ENCODE measurements at places on chromosomes 3 and 15.

- peak; percentile 75 for DNase-seq
Observed at GRCh38 chr15:43440721-43441281, 52.2 kb downstream of the TP53BP1 start.

DNA sequence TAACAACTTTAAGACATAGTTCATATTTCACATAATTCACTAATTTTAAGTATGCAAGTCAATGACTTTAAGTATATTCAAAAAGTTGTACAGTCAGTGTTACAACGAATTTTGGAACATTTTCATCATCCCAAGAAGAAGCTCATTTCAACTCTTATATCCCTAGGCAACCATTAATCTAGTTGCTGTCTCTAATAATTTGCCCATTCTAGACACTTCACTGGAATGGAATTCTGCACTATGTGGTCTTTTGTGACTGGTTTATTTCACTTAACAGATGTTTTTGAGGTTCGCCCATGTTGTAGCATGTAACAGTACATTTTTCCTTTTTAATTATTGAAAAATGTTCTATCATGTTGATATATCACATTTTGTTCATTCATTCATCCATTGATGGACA, 104.2 kb upstream of the SPRED1 start:
- no peak for DNase-seq

GRCh38 chr15:31197497-31198414, 96.2 kb upstream of the TRPM1 start:
- DNase-seq: no peak

- no peak for DNase-seq
Observed at GRCh38 chr15:27574541-27575054, 524.5 kb downstream of the OCA2 start.

DNA sequence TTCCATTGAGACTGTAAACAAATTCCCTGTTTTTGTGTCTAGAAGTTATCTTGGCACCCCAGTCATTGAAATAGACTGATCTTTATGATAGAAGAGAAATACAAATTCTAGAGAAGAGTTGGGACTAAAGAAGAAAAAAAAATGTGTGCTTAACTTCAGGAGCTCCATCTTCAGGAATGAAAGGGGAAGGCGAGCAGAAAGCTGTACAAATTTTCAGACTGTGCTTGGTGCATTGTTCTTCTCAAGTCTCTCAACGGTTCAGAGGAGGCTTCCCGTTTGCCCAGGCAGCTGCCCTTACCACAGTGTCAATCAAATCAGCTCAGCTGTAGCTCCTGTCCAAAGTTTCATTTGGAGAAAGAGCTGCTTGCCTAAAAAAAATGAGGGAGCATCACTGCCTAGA, 41.7 kb downstream of the OXSM start:
- no peak for DNase-seq

DNA sequence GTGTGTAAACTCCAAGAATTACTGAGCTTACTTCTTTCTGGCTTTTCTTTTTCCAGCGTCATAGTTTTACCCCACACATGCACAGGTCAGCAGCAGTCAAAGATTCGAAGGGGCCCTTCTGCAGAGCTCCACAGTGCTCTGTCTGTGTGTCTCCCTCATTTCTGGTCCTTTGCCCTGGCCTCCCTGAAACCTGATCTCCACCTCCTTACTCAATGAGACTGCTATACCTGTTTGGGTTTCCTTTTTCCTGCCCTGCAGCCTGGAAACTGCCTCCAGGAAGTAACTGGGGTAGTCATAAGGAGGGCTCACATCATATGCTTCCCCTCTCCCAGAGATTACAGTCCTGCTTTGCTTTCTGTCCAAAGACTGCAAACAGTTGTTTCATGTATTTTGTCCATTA, 82.8 kb upstream of the TNIK start:
- no peak for DNase-seq
